Stimulated activated CD4-positive, alpha-beta T cell treated with anti-CD3 and anti-CD28 coated beads, Interleukin-4, amount 100 ng/mL, for 48 hours (primary cell): ENCODE measurements at places on chromosomes 13 and 19.

DNA sequence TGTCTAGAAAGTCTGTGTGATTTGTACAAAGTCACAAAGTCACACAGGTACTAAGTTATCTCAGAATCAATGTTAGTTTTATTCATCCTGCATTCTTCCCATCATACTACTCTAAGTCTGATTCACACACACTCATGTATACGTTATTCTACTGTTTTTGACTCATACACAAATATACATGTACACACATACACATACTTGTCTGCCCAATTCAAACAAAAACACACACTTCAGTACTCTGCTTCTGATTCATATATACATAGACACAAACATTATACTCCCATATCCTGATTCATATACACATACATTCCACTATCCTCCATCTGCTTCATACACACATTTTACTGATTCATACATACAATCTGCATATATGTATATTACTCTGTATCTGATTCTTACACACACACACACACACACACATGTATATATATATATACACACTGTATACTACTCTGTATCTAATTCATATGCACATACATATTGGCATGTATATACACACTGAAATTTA is 69.3 kb downstream of the KLF12 start:
- no peak for DNase-seq

DNA sequence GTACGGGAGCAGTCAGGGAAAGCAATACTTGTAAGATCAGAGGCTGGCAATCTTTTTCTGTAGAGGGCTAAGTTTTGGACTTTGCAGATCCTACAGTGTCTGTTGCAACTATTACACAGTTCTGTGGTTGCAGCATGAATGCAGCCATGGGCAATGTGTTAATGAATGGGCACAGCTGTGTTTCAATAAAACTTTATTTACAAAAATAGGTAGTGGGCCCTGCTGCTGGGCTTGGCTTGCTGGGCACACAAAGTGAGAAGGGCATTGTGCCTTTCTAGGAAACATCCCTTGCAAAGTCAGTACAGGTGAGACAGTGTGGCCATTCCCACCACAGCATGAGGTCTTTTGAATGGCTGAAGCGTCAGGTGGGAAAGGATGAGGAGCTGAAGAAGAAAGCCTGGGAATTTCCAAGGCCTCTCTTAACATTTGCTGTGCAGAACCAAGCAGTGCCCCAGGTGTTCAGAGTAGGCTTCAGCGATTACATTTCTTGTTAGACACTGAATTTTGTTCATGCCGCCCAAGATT is 9.1 kb downstream of the KL start:
- no peak for DNase-seq

- no peak for DNase-seq
These were observed 14.3 kb downstream of the PEPD start for GRCh38 chr19:33507021-33507956.

- DNase-seq = peak; percentile 87
These were observed at the start of gene ZNF626 for GRCh38 chr19:20661150-20661819. Gene ZNF626 (minus strand): TSS chr19:20661571. CDS start chr19:20661446, 125 bp downstream.

DNA sequence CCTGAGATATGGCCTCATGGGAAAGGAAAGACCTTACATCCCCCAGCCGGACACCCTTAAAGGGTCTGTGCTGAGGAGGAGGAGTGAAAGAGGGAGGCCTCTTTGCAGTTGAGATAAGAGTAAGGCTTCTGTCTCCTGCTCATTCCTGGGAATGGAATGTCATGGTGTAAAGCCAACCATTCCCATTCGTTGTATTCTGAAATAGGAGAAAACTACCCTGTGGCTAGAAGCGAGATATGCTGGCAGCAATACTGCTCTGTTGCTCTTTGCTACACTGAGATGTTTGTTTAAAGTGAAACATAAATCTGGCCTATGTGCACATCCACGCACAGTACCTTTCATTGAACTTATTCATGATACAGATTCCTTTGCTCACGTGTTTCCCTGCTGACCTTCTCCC is 783 bp upstream of the ZNF587B start:
- no peak for DNase-seq

DNA sequence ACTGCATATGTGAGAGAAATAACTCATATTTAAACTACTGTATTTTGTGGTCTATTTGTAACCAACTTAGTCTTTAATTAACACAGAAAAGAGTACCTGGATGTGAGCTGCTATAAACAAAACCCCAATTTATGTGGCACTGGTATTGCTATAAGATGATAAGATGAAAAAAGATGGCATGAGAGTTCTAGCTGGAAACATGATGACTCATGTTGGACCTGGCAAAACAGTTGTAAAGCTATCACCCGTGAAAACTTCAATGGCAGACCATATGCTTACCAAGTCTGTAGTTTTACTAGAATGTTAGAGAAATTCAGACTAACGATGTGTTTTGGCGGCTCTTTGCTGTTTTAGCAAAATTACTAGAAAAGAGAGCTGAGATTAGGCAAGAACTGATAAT is 69.6 kb upstream of the PCDH9 start:
- DNase-seq = no peak

DNA sequence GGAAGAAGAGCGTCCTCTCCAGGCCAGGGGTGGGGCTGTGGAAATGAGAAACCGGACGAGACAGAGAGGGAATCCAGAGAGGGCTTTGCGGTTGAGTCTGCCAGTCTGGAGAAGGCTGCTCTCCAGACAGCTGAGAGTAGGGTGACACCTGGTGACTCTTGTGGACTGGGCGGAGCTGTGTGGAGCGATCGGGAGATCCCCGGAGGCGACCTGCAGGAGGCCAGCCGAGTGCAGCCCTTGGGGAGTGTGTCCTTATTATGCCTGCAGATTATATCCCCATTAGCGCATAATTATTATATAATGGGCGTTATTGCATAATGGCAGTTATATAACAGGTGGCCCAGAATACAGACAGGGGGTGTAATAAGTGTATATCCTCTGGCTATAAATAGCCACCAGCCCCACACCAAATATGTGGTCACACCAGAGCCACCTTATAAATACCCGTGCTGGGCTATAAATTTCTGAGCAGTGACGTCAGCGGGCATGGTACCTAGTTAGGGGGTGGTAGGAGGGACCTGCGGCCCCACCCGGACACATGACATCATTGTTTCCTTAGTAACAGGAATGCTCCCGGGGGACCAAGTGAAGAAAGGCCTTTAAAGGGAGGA is 41.2 kb downstream of the NFIX start:
- DNase-seq = no peak

DNA sequence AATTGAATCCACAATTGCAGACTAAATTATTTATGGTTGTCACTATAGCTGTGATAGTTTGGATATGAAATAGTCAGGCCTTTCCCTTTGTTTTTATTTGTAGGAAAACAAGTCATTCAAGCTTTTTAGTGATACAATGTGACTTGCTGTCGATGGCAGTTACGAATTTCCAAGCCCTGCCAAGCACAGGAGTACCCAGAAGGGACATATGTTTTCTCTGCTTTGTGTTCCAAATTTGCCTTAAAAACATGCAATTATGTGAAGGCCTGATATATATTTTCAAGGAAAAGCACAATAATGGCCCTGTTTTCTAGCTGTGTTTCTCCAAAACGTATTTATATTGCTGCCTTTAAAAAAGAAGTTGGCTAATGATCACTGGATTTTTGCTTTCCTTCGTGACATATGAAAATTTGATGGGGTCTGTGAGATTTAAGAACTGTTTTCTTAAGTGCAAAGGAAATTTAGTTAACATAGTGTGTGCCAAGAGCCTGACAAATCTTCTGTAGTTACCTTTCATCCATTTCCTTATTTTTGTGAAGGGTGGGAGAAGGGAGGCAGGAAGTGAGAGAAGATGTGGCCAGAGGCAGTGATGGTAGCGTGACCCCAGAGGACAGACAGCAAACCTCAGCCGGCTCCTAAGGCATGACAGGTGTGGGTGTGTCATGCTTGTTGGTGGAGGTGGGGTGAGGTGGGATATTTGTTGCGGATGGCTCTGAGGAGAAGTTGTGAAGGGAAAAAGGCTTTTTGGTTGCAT is 79.6 kb downstream of the TEX26 start:
- no peak for DNase-seq

- no peak for DNase-seq
These were observed 17.2 kb upstream of the RAB8A start for GRCh38 chr19:16094360-16095070.
